Endothelial cell of umbilical vein (primary cell): ENCODE measurements at places on chromosomes 1 and 21. TPM values are rescaled to one million over a fixed set of nuclear protein-coding genes. Genes with fewer than 3 reads are reported as not detected.

GRCh38 chr1:163036671-163037070, 32.5 kb upstream of the RGS4 start:
- no peak for DNase-seq
- H3K27me3 ChIP-seq: no peaks in the 10 kb centered on the region
- no peak overlapping the region for H3K27ac ChIP-seq
- H3K4me1 ChIP-seq: peaks cover 21% of the 10 kb centered on the region
- no peaks in the 10 kb centered on the region for H3K36me3 ChIP-seq

GRCh38 chr1:17118706-17119075, 560 bp downstream of the PADI2 start:
- DNase-seq: no peak
- H3K36me3 ChIP-seq: no peaks in the 10 kb centered on the region
- no peak overlapping the region for H3K27ac ChIP-seq
- no peak overlapping the region for H3K4me3 ChIP-seq
- H3K27me3 ChIP-seq: peaks cover 20% of the 10 kb centered on the region
- H3K4me1 ChIP-seq: peaks cover 15% of the 10 kb centered on the region

DNA sequence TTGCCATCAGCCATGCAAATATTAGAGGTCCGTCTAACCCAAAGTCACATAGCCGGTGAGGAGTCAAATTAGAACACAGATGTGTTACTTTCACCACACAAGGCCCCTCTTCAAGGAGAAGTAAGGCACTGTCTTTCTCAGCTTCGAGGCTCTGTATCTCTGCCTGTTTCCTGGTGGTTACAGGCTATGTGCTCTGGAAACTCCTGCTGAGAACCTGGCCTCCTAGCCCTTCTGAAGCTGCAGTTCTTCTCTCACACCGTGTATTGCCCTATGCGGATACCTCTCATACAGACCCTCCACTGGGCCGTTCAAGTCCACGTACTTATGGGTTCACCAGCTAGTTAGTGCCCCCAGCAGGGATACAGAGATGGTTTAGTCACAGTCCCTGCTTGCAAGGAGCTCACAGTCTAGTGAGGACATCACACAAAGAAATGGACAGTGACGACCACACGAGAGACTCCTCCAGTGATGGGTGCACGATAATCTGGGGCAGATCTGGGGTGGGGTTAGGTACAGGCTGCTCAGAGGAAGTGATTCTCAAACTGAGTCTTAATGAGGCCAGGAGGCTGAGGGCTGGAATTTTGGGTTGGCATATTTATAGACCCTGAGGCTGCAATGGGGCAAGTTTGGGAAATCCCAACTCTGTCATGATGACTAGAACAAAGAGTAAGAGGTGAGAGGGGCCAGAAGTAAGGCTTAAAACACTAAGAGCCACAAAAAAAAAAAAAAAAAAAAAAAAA, 22.8 kb upstream of the ELOA start:
- no peaks in the 10 kb centered on the region for H3K4me1 ChIP-seq
- no peaks in the 10 kb centered on the region for H3K27me3 ChIP-seq
- DNase-seq: no peak
- no peak overlapping the region for H3K4me3 ChIP-seq
- peaks cover 1% of the 10 kb centered on the region for H3K36me3 ChIP-seq
- H3K27ac ChIP-seq: no peak overlapping the region

HHAT gene
- 2.4 TPM in 2 replicates for total RNA-seq
